ENCODE measurements at places on chromosomes 2 and 18.
A peak's percentile ranks its signal among the peaks of the same experiment; 100 is the strongest.

GRCh38 chr2:227884511-227884947 lies 13.1 kb downstream of the DAW1 start:
- peak; percentile 40 for DNase-seq

- no peak for DNase-seq
Observed at GRCh38 chr2:140270224-140270623, 1490.0 kb upstream of the NXPH2 start.

DNA sequence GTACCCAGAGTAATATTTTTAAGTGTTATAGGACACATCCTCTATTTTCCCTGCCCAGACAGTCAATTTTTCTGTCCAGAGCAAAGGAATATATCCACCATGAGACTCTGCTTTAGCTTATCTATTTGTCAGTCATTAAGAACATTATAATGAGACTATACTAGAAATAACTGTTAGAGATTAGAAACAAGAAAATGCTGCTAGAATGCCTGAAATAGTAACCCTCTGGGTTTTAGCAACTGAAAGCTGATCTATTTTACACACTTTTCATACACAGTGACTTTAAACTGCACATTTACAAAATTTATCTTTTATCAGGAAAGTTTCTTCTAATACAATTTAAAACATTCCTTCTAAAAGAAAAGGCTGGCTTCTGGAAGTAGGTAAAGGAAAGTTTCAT lies 39.6 kb downstream of the MBD2 start:
- no peak for DNase-seq

GRCh38 chr2:231182513-231182899 lies 15.9 kb upstream of the ARMC9 start:
- no peak for DNase-seq

DNA sequence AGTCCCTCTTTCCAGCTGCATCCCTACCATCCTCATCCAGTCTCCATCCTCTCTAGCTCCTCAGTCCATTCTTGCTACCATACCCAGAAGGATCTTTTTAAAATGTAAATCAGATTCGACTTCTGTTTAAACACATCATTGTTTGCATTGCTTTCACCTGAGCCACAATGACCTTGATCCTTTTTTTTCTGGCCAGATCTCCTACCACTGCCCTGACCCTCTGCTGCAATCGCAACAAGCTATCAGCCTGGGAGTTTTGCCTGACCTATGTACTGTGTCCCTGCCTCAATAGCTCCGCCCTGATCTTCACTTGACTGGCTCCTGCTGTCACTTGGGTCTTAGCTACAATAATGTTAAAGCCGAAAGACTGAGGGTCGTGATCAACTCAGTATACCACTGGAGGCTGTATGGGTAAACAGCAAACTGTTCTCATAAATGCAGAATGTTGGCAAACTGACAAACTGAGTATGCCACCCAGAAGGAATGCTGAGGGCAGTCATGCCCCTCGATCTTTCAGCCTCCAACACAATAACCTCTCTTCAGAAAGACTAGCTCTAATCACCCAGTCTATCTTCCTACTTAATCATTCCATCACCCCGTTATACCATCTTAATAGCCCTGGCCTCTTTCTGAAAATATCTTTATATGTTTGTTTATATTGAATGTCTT lies 2.6 kb upstream of the RBM43 start:
- no peak for DNase-seq

GRCh38 chr2:215136669-215137328 lies 1.6 kb downstream of the ABCA12 start:
- no peak for DNase-seq

- no peak for DNase-seq
Observed at GRCh38 chr2:219281588-219281987, 2.4 kb downstream of the DNAJB2 start.

GRCh38 chr2:25417715-25418369 lies 76.1 kb upstream of the DNMT3A start:
- no peak for DNase-seq

DNA sequence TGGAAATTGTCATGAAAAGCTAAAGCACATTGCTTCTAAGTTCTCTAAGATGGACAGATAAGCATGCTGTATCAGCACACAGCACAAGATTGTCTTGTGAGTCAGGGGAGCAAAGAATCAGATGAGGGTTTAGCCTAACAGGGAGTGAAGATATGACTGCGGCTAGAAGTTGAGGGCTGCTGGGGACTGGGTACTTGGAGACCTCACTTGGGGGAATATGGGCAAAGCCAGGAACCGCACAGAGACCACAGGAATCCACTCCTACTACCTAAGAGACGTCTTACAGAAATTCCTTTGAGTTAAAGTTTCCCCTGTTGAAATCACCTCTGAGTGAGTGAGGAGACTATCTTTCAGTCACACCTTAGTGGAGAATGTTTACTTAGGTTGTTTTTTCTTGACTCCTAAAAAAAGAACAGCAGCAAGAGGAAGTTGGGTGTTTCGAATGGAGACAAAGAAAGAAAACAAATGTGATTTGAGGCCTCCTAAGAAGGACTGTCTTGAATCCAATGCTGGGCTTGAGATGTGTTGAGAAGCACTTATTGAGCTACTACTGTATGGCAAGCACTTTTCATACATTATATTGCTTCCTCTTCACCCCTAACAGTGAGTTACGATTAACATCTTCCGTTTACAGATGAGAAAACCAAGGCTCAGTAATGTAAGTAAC lies 100.7 kb downstream of the ANKRD44 start:
- no peak for DNase-seq

- DNase-seq: no peak
Observed at GRCh38 chr2:150690261-150690660, 202.8 kb upstream of the RND3 start.

DNA sequence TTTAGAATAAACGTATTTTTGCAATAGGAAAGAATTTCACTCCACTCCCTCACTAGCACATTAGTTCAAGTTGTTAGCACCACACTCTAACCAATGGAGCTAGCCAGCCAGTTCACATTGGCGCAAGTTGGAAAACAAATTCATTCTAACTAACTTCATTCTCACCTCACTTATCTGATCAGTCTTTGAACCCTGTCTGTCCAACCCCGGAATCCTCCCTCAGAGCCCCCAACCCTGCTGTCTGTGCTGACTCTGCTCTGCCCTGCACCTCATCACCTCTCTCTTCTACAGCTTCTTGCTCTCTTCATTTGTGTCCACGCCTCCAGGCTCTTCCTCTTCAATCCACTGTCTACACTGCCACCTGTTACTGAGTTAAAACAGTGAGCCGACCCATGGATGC lies 356.5 kb downstream of the IRS1 start:
- DNase-seq: no peak

DNA sequence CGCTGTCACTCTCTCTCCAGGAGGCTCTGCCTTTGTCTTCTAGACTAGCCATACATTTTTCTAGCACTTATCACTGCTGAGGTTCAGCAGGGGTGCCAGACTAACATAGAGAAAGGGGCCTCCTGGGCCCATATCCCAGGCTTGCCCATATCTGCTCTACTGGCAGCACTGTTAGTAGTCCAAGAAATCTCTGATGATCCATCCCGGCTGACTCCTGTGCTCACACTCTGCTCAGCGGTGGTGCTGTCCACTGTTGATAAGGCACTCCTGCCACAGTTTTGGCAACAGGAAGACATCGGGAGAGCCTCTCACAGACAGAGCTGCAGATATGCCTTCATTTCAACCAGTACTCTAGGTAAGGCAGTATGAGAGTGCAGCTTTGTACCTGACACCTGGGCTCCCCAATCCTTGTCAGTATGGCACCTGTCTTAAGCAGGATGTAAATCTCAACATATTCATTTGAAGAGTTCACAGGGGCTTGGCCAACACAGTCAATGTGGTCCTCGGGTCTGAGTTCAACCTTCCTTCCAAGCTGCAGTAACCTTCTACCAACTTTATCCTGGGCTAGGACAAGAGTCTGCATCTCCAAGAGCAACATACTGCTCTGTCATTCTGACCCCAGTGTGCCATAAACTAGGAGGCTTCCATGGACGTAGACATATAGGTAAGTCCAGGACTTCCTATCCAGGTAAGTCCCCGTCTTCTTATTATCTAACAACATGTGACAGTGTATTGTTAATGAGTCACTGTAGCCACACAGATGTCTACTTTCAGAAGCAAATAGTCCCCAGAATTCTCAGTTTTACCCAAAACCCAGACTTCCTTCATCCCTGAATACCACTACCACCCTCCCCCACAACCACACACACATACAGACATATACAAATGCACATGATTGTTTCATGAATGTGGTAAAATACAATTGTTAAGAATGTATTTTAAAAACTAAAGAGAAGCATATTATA lies 16.2 kb downstream of the KLF7 start:
- DNase-seq: no peak

GRCh38 chr18:79747156-79747845 lies 50.4 kb upstream of the KCNG2 start:
- DNase-seq: no peak

GRCh38 chr2:167140767-167141166 lies 252.5 kb downstream of the XIRP2 start:
- DNase-seq: no peak

DNA sequence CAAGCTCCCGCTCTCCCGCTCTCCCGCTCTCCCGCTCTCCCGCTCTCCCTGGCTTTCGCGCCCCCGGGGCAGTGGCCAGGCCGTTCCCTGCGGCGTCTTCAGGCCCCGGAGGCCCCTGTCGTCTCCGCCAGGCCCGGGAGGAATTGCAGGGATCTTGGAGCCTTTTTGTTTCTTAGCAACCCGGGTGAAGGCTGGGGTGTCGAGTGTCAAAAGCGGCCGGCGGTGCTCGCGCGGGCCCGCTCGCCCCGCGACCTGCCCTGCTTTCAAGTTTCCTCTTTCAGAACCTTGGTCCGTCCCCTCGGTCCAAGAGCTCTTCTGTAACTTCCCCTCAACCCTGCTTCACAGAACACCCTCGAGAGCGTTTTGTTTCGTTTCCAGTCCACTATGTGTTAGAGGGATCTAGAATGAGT lies 1.4 kb downstream of the RNF138 start:
- DNase-seq: peak; percentile 7

- DNase-seq: no peak
Observed at GRCh38 chr18:50578030-50578429, 18.1 kb downstream of the MAPK4 start.

DNA sequence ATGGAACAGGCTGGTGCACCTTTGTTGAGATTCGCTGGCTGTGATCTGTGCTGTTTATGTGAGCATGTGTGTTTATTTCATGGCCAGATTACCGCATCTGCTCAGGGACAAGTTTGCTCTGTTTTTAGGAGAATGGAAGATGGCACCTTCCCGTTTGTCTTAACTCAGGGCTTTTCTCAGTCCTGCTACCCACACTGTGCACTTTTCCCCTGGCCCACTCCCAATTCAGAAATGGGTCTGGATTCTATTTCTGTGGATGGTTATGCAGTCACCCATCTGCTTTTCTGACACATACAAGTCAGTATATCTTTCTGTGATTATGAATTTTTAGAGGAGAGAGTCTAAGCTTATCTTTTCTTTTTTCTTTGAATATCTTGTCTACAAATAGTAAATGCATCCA lies 15.4 kb downstream of the MGAT5 start:
- no peak for DNase-seq

GRCh38 chr2:174336501-174337336 lies 2.0 kb downstream of the SP9 start:
- no peak for DNase-seq

DNA sequence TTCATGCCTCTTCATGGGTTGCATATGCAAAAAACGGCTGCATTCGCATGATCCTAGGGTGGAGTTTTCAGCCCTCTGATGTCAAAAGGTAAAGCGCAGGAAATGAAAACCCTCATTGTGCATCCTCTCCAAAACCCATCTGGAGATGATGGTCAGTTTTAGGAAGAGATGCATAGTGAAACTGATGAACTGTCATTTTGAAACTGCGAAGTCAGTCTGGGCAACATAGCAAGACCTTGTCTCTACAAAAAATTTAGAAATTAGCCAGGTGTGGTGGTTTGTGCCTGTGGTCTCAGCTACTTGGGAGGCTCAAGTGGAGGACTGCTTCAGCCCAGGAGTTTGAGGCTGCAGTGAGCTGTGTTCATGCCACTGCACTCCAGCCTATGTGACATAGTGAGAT lies 2.5 kb upstream of the TTLL4 start:
- no peak for DNase-seq

DNA sequence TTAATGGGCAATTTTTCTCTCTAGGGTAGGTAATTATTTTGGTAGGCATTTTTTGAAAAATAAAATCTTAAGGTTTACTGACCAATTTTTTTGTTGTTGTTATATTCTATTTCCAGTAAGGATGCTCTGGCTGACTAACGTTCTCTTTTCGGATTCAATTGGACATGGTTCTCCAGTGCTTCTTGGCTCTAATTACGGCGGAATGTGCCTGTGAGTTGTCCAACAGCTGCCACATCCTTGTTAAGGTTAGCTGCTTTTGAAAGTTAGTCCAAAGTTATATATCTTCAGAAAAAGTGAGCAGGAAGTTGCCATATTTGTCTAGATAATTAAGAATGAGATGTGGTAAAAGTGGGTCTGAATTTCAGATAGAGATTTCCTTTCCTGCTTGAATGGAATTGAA lies 45.8 kb upstream of the SMIM21 start:
- DNase-seq: no peak

DNA sequence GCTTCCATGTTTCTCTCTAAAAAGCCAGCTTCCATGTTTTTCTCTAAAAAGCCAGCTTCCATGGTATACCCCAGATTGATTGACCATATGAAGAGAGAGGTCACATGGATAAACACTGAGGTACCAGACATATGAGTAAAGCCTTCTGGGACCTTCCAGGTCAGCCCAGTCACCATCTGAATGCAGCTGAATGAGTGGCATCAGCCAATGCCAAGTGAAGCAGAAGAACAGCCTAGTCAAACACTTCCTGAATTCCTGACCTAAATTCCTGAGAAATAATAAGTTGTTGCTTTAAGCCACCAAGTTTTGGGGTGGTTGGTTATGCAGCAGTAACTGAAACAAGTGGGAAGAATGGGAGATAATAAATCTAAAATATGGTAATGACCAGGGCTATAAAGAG lies 5.7 kb upstream of the ALS2 start:
- no peak for DNase-seq

DNA sequence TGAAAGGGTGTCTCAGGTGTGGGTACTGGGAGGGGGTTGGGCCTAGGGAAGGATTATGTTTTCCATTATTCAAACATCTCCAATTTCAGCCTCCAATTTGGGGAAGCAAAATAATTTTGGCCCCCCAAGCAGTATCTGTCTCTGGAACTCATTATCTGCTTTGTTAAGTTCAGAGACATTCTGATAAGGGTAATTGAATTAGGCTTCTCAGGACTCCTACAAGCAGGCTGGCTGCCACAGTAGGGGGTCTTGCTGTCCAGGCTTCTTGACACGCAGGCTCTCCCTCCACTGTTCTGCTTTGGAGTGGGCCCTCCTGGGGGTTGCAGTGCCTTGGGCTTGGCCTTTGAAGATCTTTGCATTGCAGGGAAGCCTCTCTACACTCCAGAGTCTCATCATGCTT lies 108.1 kb upstream of the SIX2 start:
- DNase-seq: no peak

- DNase-seq: no peak
Observed at GRCh38 chr2:143142598-143142997, 13.4 kb downstream of the ARHGAP15 start.

GRCh38 chr2:230627806-230628724 lies 84.6 kb upstream of the CAB39 start:
- DNase-seq: no peak

DNA sequence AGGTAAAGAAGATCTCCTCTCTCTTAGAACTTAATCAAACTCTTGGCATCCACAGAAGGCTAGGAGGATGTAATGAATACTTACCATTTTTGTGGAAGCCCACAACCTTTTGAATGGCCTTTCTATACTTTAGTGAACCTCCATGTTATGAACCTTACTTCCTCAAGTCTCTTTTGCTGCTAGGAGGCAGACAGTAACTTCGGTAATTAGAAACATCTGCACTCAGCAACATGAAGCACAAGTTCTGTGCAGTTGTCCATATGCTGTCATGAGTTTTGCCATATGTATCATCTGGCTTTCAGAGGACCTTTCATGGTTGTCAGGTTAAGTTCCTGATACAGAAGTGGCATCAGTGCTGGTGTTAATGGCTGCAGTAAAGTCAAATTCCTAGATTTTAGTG lies 50.4 kb downstream of the PDK1 start:
- no peak for DNase-seq

Data from stimulated activated CD4-positive, alpha-beta T cell treated with anti-CD3 and anti-CD28 coated beads, Interleukin-15, amount 100 ng/mL, for 48 hours (primary cell).